IMR-90 (cell line): ENCODE measurements at places on chromosomes 4 and X.

GRCh38 chr4:93605163-93605562, 223.4 kb upstream of the ATOH1 start:
- DNase-seq = no peak

GRCh38 chr4:162104459-162105124, 59.2 kb downstream of the FSTL5 start:
- no peak for DNase-seq

DNA sequence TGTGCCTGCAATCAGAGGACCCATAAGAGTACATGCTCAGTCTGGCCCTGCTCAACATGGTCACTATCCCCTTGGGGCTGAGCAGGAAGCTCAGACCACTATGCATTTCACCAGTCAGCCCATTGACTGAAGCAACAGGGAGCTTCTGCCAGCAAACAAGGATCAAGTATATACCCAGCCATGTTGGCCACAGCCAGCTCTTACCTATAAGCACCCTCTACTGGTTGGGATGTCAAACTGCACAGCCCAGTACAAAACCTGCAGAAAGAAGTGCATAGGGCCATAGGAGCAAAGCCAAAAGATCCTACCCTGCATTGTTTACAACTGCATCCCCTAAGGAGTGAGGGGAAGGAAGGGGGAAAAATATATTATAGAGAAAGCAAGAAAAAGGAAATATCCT, 214.4 kb upstream of the CPEB2 start:
- peak; percentile 13 for DNase-seq

GRCh38 chrX:13081395-13082205, 37.2 kb upstream of the FAM9C start:
- DNase-seq = peak; percentile 54

GRCh38 chr4:6991249-6991648, 51.9 kb upstream of the TADA2B start:
- DNase-seq = no peak

GRCh38 chr4:2361366-2362265, 56.8 kb downstream of the ZFYVE28 start:
- DNase-seq = no peak

DNA sequence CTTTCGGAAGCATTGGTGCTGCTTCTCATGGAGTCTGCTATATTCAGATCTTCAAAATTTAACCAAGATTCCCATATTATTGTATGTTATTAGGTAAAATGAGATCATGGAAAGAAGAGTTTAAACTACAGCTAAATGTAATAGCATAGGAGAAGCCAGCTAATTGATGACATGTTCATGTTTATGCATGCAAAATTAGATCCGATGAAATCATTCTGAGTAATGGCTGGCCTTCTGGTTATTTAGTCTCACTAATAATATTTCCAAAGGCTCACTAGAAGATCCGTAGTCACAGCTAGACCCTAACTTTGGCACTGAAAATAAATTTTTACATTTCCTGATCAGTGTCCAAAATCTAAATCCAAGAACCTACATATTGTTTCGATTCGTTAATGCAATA, 19.8 kb upstream of the PHKA2 start:
- peak; percentile 47 for DNase-seq

DNA sequence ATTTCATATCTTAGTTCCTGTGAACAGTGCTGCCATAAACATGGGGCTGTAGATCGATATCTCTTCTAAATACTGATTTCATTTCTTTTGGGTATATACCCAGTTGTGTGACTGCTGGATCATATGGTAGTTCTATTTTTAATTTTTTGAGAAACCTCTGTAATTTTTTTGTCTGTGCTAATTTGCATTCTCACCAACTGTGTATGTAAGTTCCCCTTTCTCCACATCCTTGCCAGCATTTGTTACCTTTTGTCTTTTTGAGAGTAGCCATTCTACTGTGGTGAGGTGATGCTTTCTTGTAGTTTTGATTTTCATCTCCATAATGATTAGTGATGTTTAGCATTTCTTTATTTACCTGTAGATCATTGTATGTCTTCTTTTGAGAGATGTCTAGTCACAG, 2086.5 kb upstream of the TENM3 start:
- no peak for DNase-seq

DNA sequence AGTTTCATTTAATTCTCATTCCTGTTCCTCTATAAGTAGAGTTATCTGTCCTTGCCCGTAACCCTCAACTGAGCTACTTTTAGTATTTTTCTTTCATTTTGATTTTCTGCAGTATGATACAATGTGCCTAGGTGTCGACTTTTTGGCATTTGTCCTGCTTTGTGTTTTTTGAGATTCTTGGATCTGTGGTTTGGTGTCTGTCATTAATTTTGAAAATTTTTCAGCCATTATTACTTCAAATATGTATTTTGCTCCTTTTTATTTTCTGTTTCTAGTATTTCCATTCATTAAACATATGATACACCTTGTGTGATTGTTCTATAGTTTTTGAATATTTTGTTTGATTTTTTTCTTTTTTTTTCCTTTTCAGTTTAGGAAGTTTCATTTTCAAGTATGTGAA, 598.9 kb downstream of the SPOCK3 start:
- DNase-seq = no peak

DNA sequence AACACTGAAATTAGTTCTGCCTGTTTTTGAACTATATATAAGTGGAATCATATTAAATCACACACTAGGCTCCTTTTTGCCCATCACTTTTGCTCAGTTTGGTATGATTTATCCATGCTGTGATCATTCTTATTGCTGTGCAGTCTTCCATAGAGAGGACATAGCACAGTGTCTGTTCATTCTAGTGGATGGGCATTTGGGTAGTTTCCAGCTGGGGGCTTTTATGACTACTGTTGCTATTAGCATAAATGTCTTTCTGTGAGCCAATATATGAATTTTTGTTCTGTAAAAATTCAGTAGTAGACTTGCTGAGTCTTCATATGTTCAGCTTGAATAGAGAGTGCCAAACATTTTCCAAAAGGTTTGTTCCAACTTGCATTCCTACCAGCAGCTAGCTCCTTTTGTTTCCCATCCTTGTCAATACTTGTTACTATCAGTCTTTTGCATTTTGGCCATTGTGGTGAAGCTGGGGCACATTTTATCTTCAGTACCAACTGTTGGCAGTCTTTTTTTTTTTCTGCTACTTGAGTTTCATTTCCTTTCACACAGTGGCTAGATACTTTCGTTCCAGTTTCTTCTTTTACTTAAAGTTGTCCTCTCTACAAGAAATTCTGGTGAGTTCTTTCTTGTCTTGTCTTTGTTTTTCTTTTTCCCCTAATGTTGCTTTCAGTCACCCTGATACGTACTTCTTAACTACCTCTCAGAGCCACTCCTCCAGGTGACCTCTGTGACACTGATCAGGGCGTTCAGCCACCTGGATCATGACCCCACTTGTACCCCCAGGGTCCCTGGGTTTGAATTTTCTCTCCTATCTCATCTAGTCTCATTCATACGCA, 87.0 kb downstream of the ANXA3 start:
- no peak for DNase-seq

GRCh38 chrX:5474282-5474681, 754.4 kb downstream of the NLGN4X start:
- DNase-seq = no peak
